GM04503 (cell line): ENCODE measurements at places on chromosomes 2 and 18.

DNA sequence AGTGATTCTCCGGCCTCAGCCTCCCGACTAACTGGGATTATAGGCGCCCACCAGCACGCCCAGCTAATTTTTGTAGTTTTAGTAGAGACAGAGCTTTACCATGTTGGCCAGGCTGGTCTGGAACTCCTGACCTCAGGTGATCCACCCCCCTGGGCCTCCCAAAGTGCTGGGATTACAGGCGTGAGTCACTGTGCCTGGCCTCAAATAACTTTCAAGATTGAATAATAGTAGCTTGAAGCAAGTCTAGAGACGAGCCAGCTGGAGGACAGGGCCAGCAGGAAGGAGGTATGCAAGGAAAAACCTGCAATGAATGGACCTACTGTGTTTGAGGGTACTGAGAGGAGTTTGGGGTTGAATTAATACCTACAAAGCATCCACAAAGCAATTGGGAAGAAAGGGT lies 87.5 kb downstream of the MSH2 start:
- no peak for DNase-seq

GRCh38 chr18:60978338-60978737 lies 354.9 kb upstream of the CDH20 start:
- DNase-seq, result no peak

DNA sequence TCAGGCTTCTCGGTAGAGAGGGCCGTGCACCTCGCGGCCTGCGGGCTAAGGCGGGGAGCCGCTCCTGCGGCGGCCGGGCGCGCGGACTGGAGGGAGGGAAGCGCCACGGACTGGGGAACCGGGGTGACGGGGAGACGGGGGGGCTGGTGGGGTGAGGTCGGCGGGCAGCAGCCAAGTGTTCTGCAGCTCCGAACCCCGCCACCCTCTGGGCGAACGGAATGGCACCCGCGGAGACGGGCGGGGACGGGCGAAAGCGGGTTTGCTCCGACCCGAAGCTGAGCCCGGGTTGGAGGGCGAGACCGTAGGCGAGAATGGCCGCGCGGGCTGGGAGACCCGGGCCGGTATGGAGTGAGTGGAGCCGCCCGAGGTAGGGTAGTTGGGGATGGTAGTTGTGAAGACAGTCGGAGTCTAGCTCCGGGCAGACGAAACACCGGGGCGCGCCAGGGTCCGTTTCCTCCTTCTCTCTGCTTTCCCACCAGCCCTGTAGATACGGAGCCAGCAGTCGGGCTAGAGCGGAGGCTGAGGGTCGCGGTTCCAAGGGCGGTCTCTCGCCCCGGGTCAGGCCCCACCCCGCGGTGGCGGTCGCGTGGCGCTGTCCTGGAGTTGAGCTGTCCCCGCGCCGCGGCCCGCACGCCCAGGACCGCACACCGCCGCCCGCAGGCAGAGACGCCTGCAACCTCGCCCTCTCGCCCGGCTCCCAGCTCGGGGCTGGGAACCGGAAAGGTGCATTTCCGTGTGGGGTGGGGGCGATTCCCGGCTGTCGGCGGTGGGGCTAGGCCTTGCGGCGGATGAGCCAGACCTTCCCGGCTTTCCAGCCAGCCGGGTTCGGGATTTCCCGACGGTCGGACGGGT lies 160.3 kb upstream of the SIX2 start:
- DNase-seq, result no peak

GRCh38 chr18:29028560-29028959 lies 851.6 kb upstream of the CDH2 start:
- DNase-seq, result no peak

GRCh38 chr2:137930146-137930545 lies 34.1 kb upstream of the HNMT start:
- DNase-seq, result no peak

DNA sequence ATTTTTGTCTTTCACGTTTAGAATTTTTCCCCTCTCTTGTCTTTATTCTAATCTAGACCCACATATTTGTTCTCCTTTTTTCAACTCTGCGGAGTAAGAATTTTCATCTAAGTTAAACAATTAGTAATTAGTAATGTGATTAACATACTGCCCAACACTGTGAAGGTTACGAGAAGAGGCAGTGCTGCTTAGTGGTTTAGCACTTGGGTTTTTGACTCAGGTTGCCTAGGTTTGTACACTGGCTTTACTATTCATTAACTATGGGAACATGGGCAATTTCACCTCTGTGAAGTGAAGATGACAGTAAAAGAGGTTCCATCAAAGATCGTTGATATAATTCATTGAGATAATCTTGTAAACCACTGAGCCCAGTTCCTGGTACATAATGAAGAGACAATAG lies 82.2 kb upstream of the PNPT1 start:
- no peak for DNase-seq

- DNase-seq, result no peak
These were observed 54.1 kb upstream of the MEX3C start for GRCh38 chr18:51251625-51252024.

- no peak for DNase-seq
These were observed 47.2 kb downstream of the TRIP12 start for GRCh38 chr2:229874647-229875046.

DNA sequence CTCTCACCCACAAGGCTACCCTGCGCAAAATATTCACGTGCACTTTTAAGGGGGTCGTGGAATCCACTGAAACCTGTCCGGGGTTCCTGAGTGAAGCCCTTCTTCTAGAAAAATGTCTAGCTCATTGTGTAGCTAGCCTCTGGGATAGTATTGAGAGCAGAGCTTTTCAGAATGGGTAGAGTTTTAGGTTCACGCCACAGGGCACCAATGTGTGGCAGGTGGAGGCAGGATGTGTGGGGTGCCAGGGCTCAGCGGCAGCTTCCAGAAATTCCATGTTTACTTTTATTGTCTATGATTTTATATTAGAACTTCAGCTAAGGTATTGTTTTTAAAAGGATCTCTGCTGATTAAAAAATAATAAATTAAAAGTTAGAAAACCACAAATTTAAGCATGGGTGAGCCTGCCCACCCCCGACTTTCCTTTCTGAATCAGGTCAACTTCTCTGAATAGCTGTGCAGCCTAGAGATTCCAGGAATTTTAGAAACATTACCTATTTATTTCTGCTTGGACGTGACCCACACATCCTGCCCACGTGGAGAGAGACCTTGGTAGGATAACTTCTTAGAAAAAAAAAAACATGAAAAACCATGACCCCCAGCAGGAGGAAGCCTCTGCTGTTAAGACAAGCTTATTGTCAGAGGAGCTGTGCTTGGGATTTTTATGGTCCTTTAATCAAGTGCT lies 163.7 kb downstream of the CTIF start:
- DNase-seq, result no peak

GRCh38 chr2:30705056-30705455 lies 102.2 kb downstream of the CAPN13 start:
- DNase-seq, result no peak

GRCh38 chr2:162839419-162839818 lies 852 bp upstream of the KCNH7 start:
- no peak for DNase-seq

DNA sequence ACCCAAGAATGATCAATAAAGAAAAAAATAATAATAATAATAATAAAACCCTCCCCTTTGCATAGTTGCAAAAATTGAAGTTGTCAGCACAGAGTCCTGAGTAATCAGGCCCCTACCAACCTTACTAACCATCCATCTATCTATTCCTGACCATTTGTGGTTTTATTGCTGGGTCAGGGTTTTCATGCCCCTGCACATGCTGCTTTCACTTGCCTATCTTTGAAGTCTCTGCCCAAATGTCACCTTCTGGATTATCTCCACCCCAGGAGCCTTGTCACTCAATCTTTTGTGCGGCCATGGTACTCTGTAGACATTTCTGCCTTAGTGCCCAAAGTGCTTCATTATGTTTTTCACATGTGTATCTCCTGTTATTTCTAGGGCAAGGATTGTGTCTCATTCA lies 35.1 kb downstream of the SLC30A6 start:
- no peak for DNase-seq

GRCh38 chr18:58320907-58321561 lies 277.0 kb downstream of the NEDD4L start:
- no peak for DNase-seq

- DNase-seq, result no peak
These were observed 144.2 kb upstream of the OTOS start for GRCh38 chr2:240284503-240285259.

DNA sequence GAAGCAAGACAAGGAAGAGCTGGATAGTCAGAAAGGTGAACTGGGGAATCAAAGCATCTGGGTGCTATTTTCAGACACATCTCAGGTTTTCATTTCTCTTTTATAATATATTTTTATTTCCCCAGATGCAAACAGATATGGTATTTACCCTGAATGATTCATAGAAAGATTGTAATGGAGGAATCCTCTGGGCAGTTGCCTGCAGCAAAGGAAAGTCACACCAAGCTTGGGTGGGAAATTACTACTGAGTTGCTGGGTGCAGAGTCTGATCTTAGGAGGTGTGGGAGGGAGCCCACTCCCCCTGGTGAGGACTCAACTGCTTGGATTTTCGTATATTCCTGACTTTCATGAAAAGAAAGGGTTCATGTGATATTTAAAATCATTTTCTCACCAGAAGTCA lies 2.1 kb downstream of the EFR3B start:
- DNase-seq, result no peak
